Suppressor macrophage (primary cell): ENCODE measurements at places on chromosomes 5 and 9.

- no peak for DNase-seq
Observed at GRCh38 chr5:15261269-15261995, 238.5 kb upstream of the FBXL7 start.

GRCh38 chr5:134275822-134276221 lies 49.9 kb upstream of the PPP2CA start:
- DNase-seq: no peak

GRCh38 chr9:133939171-133939785 lies 52.8 kb downstream of the VAV2 start:
- peak; percentile 57 for DNase-seq

- DNase-seq: no peak
Observed at GRCh38 chr9:104080983-104081382, 13.1 kb upstream of the SMC2 start.

- no peak for DNase-seq
Observed at GRCh38 chr5:140084541-140084940, 29.4 kb upstream of the PURA start.

GRCh38 chr5:157370967-157371366 lies 89.0 kb upstream of the NIPAL4 start:
- no peak for DNase-seq

GRCh38 chr9:1077616-1078015 lies 27.5 kb downstream of the DMRT2 start:
- no peak for DNase-seq

GRCh38 chr5:52928689-52929088 lies 60.5 kb upstream of the ITGA2 start:
- DNase-seq: no peak
